ENCODE measurements at places on chromosomes 6 and 20.

DNA sequence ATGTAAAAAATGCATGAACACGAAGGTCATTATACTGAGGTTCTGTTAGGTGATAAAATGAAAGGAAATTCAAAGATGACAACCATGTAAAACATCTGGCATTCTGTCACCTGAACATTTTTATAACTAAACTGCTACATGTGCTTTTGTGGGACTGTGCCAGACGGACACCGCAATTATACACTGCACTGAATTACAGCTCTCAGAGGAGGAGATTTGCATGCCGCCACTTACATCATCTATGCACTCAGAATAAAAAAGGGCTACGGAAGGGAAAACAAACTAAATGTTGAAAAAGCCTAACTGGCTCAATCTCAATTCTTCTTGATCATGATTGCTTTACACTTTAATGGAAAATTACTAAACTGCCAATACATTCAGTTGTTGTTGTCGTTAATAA, 614.0 kb upstream of the EYS start:
- DNase-seq: no peak

DNA sequence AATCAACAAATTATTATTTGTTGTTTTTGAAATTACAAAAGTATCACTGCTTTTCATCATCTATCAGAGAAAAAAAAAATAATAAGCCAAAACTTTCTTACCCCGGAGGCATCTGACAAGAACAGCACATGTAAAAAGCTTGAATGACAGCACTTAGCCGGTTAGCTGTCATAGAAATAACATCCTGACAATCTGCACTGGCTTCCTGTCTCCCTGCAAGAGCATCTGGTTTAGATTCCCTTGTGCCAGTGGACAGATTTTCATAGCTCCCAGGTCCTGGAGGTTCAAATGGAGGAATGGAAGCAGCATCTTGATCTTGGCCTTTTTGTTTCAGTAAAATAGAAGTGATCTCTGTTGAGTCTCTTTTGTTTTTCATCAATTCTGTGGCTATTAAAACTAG, 74.8 kb downstream of the HACE1 start:
- DNase-seq: no peak

- no peak for DNase-seq
Observed at GRCh38 chr20:56711018-56711417, 81.9 kb downstream of the TFAP2C start.

- no peak for DNase-seq
Observed at GRCh38 chr6:95804847-95805541, 210.8 kb upstream of the FUT9 start.

- DNase-seq: no peak
Observed at GRCh38 chr20:35166242-35166830, 5.5 kb upstream of the PROCR start.

GRCh38 chr6:52361414-52361944, 472 bp upstream of the PAQR8 start:
- peak; percentile 19 for DNase-seq

DNA sequence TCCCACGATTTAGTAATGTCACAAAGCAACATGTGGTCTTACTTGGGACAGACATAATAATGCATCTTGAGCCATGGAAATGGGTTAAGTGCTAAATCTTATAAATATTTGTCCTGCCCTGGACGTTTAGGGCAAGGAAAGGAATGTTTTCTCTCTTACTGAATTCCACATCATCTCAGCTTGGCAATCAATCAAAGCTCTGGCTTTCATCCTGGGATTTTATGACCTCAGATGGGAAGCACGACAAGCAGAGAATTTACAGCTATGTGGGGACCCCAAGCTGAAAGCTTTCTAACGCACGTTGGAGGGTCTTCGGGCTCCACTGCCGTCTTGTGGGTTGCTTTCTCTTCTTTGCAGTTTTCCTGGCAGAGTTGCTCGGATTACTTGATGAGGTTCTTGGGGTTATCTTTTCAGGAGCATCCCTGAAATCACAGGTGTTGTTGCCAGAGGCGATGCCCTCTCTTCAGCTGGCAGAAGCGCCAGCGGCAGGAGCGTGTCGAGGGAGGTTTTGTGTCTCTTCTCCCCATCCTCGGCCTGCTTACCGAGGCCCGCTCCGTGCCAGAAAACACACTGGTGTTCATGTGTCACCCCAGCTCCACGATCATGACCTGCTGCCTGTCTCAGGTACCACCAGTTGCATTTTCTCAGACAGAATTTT, 73.4 kb upstream of the FRMD1 start:
- DNase-seq: no peak

GRCh38 chr6:124459268-124459667, 503.0 kb upstream of the RNF217 start:
- no peak for DNase-seq

GRCh38 chr6:168990019-168990751, 263.5 kb downstream of the THBS2 start:
- DNase-seq: no peak

- no peak for DNase-seq
Observed at GRCh38 chr6:166595061-166595780, 8.7 kb upstream of the RAMACL start.

DNA sequence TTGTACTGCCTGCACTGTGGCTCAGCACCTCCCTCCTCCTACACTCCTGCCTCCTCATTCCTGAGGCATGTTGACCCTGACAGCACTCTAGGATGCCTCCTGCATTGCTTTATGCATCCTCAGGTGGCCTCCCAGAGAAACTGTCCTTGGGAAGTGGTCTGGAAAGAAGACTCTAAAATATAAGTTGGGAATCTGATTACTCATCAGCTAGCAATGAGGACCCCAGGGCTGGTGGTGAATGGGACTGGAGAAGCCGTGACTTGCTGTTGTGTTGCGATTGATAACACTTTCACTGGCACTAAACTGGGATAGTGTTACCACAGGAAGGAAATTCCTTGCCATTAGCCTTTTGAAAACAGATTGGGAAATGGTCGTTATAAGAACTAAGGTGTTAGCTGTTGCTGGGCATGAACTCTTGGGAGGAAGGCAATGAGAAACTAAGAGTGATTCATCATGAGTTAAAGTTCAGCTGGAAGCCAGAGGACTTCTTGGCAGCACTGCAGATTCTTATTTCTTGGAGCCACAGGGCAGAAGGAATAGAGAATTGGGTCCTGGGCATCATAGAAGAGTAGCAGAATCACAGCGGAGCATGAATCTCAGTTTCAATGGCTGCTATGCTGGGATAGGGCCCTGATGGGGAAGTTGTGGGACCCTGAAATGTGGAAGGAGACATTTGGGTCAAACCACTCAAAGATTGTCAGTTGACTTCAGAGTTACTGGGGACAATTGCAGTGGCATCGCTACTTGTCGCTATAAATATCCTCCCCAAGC, 10.1 kb upstream of the SIRPD start:
- DNase-seq: no peak

DNA sequence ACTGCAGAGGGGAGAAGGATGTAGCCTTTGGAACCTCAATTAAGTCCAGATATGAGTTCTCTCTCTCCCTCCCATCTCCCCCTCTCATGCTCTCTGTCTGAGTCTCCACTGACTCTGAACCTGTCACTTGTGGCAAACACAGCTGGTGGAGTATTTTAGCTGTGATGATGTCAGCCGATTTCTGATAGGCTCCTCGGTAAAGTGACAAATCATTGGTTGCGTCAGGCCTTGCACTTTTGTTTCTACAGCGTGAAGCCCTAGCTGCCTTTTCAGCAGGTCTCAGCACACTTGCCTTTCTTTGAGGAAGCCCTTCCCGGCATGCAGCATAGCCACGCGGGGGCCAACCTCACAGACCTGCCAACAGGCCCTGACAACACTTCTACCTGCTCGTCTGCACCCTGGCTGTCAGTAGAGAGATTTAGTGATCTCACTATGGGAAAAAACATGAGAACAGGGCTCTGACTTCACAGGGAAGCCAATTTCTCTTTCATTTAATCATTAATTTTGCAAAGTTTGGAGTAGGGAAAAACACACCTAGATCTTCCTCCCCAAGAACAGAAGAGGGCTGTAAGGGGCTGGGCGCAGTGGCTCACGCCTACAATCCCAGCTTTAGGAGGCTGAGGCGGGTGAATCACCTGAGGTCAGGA, 84.4 kb downstream of the GMPR start:
- peak; percentile 70 for DNase-seq

- no peak for DNase-seq
Observed at GRCh38 chr6:111013144-111013915, 31.5 kb downstream of the RPF2 start.

DNA sequence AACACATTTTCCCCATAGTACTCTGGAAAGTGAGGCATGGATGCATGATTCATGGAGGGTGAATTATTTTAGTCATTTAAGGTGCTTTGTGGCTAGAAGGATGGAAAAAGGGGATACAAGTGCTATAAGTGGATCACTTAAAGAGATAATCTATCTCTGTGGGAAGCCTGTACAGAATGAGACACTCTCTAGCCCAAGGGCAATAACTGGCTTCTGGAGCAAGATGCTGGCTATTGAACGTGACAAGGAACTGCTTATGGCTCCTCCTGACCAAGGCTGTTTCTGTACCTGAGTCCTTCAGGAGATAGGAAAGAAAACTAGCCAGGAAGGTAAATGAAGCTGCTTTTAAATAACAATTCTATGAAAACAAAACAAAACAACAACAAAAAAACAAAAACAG, 590.7 kb downstream of the EYS start:
- DNase-seq: no peak

GRCh38 chr6:2853769-2854395, 12.2 kb upstream of the SERPINB1 start:
- peak; percentile 86 for DNase-seq

DNA sequence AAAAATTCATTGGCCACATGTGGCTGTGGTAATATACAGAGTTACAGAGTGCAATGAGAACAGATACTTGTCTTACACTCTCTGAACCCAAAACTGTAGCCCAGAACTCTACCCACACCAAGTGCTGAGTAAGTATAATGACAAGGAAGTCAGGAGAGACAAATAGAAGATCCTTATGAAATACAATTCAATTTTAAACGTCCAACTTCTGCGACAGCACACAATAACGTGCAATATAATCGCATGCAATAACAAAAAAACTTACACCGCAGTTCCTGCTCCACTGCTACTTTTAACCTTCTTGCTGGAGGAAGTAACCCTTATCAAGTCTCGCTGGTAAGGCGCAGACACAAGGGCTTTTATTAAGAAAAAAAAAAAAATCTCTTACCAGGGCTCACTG, 881 bp downstream of the SFT2D1 start:
- DNase-seq: no peak

DNA sequence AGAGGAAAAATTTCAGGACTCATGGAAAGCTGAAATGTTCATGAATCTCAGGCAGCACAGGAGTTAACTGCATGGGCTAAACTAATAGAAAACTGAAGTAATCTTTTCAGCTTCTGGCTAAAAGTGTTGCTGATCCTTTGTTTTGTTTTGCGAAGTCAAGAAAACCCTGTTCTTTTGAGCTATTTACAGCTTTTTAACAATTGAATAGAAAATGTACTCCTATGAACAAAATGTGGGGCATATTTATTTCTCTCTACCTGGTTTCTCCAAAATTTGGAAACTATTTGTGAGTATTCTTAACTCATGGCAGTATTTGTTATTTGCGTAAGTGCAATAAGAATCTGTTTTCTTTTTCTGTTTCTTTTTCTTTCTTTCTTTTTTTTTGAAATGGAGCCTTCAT, 818.8 kb upstream of the CITED2 start:
- no peak for DNase-seq

DNA sequence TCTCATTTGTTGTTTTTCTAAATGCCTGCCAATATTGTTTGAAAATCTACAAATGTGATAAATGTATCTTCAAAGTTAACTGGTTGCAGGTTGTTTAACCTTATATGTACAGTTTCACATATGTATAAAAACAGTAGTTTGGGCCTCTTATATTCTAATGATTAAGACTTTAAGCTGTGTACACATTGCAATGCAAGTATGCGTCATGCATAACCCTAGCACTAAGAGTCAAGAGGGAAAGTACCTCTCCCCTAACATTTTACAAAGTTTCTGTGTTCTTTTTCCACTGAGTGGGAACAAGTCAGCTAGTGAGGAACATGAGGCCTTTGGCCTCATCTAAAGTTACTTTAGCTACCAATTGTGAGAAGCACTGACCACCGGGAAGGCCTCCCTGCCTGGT, 25.7 kb upstream of the MICB start:
- no peak for DNase-seq

- no peak for DNase-seq
Observed at GRCh38 chr20:23066772-23067171, 17.3 kb upstream of the THBD start.

GRCh38 chr6:131383421-131384411, 189.3 kb upstream of the ARG1 start:
- DNase-seq: no peak

GRCh38 chr6:23410439-23410838, 715.6 kb upstream of the NRSN1 start:
- no peak for DNase-seq

- DNase-seq: peak; percentile 68
Observed at GRCh38 chr6:134640975-134641429, 308.9 kb downstream of the ALDH8A1 start.

GRCh38 chr6:14727494-14728395, 518.1 kb upstream of the JARID2 start:
- no peak for DNase-seq

- no peak for DNase-seq
Observed at GRCh38 chr6:105886814-105887544, 199.2 kb upstream of the PRDM1 start.

DNA sequence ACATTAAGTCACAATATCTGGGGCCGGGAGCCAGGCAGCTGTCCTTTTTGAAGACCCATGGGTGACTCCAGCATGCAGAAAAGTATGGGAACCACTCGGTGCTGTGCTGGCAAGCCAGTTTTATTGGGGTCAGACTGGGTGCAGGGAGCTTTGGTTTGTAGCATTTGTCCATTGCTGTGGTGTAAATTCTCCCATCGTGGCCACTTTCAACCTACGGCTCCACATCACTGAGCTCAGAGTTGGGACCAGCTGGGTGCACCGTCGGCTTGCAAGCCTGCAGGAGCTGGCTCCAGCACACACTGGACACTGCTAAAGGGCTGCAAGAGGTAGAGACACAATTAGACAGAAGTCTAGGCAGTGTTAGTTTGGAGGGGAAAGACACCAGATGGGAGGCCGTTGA, 66.9 kb downstream of the SYNJ2 start:
- DNase-seq: no peak

DNA sequence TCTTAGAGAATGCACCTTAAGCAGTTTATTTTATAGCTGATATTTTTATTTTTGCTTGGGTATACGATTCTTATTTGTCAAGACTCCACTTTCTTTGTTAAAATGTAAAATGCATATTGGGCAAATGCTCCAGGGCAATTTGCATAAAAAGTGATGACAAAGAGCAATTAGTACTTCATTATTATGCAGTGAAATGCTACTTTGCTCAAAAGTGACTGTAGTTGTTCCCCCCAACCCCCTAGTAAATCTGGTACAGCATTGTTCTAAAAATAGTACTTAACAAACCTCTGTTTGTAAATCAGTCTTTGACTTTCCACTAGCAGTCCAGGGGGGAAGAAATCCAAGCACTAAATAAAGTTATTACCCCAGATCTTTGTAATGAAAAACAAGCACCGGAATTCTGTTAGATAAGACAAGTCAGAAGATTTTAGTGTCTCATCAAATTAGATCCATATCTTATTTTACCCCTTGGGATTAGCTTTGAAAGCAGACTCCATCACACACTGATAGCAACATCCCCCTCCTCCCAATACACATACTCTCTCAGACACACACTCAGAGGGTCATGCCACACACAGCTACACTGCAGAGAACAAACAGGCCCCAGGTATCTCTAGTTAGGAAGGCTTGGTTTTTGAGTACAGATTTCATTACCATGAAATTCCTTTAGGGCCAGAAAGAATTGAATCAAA, 32.9 kb upstream of the BACH2 start:
- no peak for DNase-seq

Data from stimulated activated naive CD4-positive, alpha-beta T cell treated with Interleukin-2 at 50 U/mL for 16 hours (primary cell).